Fibroblast of lung (primary cell): ENCODE measurements at places on chromosomes 3 and 15. TPM values are rescaled to one million over a fixed set of nuclear protein-coding genes. Genes with fewer than 3 reads are reported as not detected.

DNA sequence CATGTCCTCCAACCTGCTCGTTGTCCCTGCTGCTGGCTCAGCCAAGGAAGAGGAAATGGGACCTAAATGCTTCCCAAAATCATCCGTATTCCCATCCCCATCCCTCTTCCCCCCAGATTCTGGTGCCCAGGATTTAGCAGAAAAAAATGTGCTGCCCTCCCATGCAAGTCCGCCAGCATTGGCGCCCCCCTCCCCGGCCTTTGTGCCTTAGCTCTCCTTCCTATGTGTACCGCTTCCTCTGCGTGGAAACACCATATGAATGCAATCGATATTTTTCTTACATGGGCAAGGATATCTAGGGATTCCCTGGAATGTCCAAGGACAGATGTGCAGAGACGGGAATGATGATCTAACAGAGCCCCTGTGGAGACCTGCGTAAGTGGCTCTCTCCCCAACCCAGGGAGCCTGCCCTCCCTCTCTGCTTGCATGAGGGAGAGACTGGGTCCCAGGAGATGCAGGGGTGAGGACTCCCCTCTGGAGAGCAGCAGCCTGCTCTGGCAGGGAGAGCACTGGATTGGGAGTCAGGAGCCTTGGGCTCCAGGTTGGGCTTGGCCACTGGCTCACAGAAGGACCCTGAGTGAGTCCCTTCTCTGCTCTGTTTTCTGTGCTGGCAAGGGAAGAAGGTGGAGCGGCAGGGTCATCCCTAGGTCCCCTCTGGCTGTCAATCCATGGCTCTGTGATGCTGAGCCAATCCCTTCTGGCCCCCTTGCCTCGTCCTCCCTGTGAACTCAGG, 227.2 kb downstream of the XXYLT1 start:
- H3K4me1 ChIP-seq, result no peaks in the 10 kb centered on the region
- peaks cover 2% of the 10 kb centered on the region for H3K27me3 ChIP-seq
- no peaks in the 10 kb centered on the region for H3K36me3 ChIP-seq
- no peak overlapping the region for H3K4me3 ChIP-seq
- no peak for DNase-seq

DNA sequence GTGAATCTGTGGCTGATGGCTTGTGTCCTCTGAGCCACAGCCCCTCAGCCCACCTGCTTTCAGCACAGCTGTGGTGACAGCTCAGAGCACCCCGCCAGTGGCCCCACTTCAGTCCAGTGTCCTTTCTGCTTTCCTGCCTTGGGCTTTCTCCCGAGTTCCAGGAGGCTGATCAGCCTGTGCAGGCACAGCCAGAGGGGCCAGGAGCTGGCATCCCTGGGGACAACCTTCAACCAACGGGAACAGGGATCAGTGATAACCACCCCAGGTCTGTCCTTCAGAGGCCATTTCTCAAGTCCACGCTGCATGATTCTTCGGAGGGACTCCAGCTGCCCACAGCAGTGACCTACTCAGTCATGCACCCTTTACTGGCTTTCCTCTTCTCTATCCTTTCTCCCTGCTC, 166.6 kb downstream of the RAB11A start:
- no peak overlapping the region for H3K27ac ChIP-seq
- no peak overlapping the region for H3K4me3 ChIP-seq
- H3K27me3 ChIP-seq, result peaks cover 27% of the 10 kb centered on the region
- no peaks in the 10 kb centered on the region for H3K36me3 ChIP-seq

Gene TEX9
- total RNA-seq, result 3.3 and 4.5 TPM in 2 replicates

Gene TM4SF1
- 46.0 and 423 TPM in 2 replicates for total RNA-seq

DNA sequence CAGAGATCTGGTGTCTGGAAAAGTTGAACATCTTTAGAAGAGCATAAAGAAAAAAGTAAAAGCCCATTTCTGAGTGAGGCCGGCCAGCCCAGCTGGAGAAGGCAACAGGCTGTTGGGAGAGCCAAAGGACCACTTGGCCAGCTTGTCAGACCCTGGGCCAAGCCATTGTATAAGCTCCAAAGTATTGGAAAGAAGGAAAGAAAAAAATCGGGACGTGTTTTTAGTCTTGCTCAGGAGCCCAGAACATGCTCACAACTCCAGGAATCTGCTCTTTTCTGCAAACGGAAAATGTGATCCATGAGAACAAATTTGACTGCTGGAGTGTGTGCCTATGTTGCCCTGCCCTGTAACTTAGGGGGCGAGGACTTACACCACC, 10.4 kb upstream of the CLPX start:
- no peaks in the 10 kb centered on the region for H3K4me1 ChIP-seq
- peaks cover 5% of the 10 kb centered on the region for H3K27me3 ChIP-seq
- no peaks in the 10 kb centered on the region for H3K36me3 ChIP-seq

GRCh38 chr3:37224879-37225278, 50.5 kb upstream of the LRRFIP2 start:
- H3K27me3 ChIP-seq, result peaks cover 7% of the 10 kb centered on the region
- no peak overlapping the region for H3K27ac ChIP-seq
- H3K4me3 ChIP-seq, result no peak overlapping the region
- H3K36me3 ChIP-seq, result no peaks in the 10 kb centered on the region
- peaks cover 4% of the 10 kb centered on the region for H3K4me1 ChIP-seq

GRCh38 chr3:149589332-149589731, 68.5 kb downstream of the WWTR1 start:
- peaks cover 16% of the 10 kb centered on the region for H3K4me1 ChIP-seq
- H3K36me3 ChIP-seq, result no peaks in the 10 kb centered on the region
- H3K27ac ChIP-seq, result peak overlapping the region; percentile 33
- H3K27me3 ChIP-seq, result no peaks in the 10 kb centered on the region

- no peaks in the 10 kb centered on the region for H3K36me3 ChIP-seq
- H3K27ac ChIP-seq, result no peak overlapping the region
- no peaks in the 10 kb centered on the region for H3K27me3 ChIP-seq
- peak; percentile 88 for DNase-seq
These were observed 397.8 kb upstream of the NR2F2 start for GRCh38 chr15:95932676-95933075.

DNA sequence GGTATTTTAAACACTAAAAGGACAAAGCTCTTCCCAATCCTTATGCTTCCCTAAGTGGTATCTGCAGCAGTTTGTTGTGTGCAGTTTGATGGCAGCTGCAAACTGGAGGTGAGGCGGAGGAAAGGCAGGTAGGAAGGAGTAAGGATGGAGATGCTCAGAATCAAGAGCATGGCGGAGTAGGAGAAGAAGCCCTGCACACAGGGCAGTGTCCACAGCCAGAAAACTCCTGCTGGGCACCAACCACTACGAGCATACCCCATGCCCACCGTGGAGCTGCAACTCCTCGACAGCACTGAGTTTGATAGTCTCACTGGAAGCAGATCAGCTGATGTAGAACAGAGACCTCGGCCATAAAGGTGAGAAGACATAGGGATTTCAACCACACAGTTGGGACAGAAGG, 30.3 kb upstream of the ESYT3 start:
- no peaks in the 10 kb centered on the region for H3K36me3 ChIP-seq
- no peaks in the 10 kb centered on the region for H3K4me1 ChIP-seq
- no peak overlapping the region for H3K4me3 ChIP-seq

DNA sequence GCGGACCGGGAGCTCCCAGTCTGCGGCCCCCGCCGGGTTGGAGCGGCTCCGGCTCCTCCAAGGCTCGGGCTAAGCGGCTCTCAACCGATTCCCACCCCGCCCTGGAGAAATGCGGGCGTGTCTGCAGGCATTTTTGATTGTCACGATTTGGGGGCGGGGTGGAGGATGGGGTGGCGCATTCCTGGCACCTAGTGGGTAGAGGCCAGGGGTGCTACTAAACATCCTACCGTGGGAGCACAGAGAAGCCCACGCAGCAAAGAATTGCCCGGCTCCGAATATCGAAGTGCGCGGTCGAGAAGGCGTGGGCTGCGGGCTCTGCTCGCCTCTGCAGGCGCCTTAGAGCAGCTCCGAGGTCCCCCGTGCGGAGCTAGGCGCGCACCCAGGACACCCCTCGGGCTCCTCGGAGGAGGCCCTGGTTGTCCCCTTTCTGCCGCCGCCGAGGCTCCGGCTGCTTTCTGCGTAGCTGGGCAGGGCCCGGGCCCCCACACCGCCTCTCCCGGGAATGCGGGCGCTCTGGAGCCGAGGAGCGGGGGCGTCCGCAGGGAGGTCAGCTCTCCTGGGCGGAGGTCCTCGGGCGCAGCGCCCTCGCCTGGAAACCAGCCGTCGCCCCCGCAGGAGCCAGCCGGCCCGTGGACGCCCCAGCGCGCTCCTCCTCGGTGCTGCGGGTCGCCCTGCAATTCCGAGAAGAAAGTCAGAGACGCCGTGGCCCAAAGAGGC, 16.5 kb upstream of the LAMP3 start:
- DNase-seq, result peak; percentile 40
- no peaks in the 10 kb centered on the region for H3K4me1 ChIP-seq
- peaks cover 13% of the 10 kb centered on the region for H3K27me3 ChIP-seq
- H3K36me3 ChIP-seq, result no peaks in the 10 kb centered on the region
- H3K4me3 ChIP-seq, result peak overlapping the region; percentile 61
- no peak overlapping the region for H3K27ac ChIP-seq
